Activated naive CD4-positive, alpha-beta T cell treated with anti-CD3 and anti-CD28 coated beads, Interleukin-2, amount 50 U/mL, for 72 hours (primary cell): ENCODE measurements at places on chromosomes 12 and 14. TPM values are rescaled to one million over a fixed set of nuclear protein-coding genes. Genes with fewer than 3 reads are reported as not detected.

Gene ABCC9
- not detected for total RNA-seq

Gene CISTR
- not detected for total RNA-seq

Gene GALNT8
- 1.8 TPM for total RNA-seq

Gene BCL11B
- 57.8 TPM for total RNA-seq

Gene KRT71
- not detected for total RNA-seq

Gene GLT1D1
- 0.07 TPM for total RNA-seq

Gene TMPRSS12
- total RNA-seq = not detected

Gene NOVA1
- 1.5 TPM for total RNA-seq

DNA sequence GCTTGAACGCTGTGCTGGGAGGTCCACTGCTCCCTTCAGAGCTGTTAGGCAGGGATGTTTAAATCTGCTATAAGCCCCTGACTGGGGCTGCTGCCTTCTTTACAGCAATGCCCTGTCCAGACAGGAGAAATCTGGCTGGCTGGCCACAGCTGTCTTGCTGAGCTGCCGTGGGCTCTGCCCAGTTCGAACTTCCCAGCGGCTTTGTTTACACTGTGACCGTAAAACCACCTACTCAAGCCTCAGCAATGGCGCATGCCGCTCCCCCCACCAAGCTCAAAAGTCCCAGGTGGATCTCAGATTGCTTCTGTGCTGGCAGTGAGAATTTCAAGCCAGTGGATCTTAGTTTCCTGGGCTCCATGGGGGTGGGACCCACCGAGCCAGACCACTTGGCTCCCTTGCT lies 35.8 kb downstream of the CKAP4 start:
- no peak for DNase-seq

DNA sequence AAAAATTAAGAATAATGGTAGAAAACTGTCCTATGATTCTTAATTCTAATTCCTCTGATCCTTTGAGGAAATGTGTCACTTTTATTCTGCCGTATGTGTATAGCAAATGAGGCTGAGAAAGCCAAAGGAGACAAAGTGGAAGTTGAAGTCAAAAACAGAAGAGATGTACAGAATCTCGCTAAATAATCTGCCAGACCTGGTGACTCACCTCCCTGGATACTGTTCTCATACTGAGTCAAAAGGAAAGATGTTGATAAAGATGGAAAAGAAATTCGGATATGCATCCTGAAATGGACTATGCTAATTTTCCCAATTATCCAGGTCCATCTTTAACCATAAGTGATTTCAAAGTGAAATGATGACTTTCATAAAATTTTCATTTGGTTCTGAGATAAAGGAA lies 92.5 kb downstream of the DUSP6 start:
- no peak for DNase-seq

DNA sequence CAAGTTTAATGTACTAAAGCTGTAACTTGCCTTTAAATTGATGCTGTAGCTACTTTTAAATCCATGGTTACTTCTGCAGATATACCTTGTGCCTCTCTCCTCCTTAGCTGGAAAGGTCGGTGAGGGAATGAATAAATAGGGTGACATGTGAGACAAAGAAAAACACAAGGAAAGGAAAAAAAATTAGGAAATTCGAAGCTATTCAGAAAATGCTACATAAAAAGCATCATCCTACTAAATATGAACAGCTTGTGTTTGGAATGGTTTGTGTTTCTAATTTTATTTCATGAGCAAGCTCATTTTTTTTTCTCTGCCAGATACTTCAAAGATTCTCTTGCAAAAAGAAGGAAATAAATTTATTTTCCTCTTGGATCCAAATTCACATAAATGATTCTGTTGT lies 186.3 kb upstream of the NUDT4 start:
- no peak for DNase-seq

GRCh38 chr12:67091678-67092077 lies 177.5 kb upstream of the CAND1 start:
- DNase-seq = no peak

DNA sequence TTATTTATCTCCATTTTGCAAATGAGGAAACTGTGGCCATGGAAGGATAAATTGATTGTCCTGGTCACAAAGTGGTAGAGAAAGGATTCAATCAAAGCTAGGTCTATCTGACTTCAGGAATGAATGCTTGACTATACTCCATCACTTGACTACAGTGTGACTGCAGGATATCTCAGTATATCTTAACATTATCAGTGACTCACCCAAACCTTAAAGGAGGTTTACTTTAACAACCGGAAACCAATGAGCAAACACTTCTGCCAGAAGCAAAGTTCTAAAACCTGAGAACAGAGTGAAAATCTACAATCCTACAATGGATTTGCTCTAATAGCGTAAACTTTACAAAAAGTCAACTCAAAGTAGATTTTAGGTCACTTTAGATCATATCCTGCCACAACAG lies 277.0 kb downstream of the CEP128 start:
- no peak for DNase-seq

DNA sequence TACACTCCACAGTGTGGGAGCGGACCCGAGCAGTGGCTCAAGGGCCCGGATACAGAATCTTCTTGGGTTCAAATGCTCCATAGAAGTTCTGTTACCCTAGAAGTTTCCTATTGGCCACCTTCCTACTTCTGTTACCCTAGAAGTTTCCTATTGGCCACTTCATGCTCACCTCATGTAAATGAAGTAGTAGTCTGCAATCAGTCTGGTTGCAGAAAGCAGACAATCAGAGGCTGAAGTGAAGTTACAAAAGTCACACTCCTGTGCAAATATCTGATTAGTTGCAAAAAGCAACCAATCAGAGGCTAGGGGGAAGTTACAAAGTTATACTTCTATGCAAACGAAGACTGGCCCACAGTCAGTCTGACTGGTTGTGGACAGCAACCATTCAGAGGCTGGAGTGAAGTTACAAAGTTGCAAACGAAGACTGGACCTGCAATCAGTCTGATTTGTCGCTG lies 77.8 kb upstream of the CPNE8 start:
- DNase-seq = no peak

DNA sequence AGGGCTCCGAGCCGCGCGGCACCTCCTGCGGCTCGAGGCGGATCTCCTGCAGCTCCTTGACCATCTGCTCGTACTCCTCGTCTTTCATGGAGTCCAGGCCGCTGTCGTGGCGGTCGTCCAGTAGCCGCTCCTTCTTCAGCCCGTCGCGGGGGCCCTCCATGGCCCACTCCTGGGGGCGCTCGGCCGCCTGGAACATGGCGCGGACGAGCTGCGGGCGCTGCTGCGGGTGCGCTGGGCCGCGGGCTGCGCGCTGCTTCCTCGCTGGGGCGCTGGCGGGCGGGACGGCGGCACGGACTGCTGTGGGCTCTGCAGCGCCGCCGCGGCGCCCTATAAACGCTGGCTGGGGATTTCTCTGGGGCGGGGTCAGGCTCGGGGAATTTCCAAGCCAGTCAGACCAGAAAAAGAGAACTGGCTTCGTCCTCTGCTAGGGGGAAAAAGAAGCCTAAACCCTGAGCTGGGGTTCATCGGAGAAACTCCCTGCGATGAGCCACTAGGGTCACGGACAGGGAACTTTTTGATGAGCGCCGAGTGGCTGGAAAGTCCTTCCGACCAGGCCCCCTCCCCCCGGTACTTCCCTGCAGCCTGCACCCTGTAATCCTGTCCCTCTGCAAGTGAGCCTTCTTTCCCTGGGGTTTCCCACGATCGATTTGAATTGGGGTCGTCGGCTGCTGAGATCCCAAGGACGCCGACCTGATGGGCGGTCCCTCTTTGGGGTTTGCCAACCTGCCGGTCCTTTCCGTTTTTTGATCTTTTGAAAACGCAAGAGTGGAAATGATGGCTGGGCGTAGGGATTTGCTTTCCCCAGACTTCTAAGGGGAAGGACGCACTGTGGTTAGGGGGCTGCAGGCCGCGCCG lies at the start of gene NFKBIA:
TSS of gene NFKBIA (minus strand) at position 301 of the 855 bp plus-strand sequence. CDS start at position 196, 105 bp downstream.
- DNase-seq = peak; percentile 97

- no peak for DNase-seq
Observed at GRCh38 chr12:16719713-16720416, 113.9 kb upstream of the LMO3 start.

GRCh38 chr12:109264095-109264942 lies 44.8 kb downstream of the FOXN4 start:
- no peak for DNase-seq

GRCh38 chr14:68548194-68549076 lies 244.4 kb downstream of the ZFP36L1 start:
- DNase-seq = no peak

DNA sequence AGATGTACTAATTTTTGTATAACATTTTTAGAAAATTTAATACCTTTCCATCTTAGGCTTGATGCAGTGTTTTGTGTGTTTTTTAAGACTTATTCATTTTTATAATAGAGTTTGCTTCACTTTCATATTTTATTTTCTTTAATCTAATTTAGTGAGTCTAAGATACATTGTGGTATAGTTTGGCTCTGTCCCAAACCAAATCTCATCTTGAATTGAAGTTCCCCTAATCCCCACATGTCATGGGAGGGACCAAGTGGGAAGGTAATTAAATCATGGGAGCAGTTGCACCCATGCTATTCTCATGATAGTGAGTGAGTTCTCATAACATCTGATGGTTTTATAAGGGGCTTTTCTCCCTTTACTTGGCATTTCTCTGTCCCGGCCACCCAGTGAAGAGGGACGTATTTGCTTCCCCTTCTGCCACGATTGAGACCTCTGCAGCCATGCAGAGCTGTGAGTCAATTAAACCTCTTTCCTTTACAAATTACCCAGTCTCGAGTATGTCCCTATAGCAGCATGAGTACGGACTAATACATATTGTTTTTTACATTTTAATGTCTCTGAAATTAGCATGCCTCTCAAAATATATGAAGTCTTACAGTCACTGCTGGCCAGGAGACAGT lies 34.9 kb downstream of the GABARAPL1 start:
- no peak for DNase-seq

DNA sequence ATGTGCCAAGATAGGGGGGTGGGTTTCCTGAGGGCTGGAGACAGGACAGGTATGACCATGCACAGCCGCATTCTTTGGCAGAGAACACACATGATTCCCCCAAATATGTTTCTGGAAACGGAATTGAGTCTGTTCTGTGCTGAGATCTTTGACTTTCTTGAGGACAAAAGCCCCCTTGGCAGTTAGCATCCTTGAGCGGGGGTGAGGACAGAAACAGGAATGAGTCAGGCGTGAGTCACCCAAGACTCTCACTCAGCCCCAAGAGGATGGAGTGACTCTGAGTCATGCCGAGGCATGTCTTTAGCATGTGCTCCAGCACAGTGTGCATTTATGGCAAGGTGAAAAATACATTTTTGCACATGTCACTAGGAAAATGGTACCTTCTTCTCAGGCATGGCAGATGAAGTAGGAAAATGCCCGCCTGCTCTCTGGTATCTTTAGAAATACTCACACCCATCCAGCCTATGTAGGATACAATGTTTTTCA lies 52.1 kb downstream of the DAD1 start:
- DNase-seq = peak; percentile 81

- no peak for DNase-seq
Observed at GRCh38 chr14:49051328-49052060, 534.7 kb downstream of the RPS29 start.

DNA sequence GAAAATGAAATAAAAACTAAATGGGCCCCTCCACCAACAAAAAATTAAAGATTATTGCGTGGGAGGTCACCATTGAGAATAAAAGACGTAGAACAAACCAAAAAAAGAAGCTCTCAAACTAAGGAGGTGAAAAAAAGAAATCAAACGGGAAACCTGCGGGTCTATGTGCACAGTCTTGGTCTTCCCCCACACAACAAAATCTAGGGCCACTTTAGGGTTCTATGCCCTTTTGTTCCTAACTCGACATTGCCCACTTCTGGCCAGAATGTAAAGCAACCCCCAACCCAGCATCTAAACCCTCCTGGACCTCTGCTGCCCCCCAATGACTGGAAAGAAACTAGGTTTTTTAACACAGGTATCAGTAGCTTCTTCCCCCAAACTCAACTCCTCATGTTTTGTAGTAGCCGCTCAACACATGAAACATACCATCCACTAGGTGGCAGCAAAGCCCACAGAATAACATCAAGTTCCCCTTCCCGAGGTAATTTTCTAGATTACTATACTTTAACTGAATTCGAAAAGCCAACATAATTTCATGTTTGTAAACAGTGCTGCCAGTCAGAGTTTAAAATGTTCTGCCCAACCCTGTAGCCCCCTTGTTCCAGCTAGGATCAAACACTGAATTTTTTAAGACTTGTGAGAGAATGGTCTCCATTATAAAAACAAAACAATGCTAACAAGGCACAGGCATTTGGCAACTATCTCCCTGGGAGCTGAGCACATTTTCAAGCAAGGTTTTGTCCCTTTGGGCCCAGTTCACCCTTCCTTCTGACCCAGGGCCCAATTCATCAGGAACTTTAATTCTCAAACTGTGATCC lies 18.7 kb downstream of the DAD1 start:
- DNase-seq = peak; percentile 78

DNA sequence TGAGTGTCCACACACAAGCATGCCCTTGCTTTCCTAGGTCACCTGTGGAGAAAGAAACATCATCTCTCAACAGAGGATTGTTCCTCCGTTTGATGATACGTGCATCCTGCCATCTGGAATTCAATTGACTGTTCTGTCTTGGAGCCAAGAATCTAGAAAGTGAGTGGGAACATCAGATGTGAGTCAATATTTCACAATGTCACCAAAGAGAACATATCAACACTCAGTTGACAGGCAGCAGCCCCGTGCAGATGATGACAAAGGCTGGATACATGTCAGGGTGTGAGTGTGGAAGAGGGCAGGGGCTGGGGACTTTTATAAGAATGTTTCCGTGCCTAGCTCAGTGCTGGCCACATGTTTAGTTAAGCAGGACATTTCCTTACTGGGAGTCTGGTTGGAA lies 76.1 kb downstream of the TBC1D30 start:
- DNase-seq = no peak

DNA sequence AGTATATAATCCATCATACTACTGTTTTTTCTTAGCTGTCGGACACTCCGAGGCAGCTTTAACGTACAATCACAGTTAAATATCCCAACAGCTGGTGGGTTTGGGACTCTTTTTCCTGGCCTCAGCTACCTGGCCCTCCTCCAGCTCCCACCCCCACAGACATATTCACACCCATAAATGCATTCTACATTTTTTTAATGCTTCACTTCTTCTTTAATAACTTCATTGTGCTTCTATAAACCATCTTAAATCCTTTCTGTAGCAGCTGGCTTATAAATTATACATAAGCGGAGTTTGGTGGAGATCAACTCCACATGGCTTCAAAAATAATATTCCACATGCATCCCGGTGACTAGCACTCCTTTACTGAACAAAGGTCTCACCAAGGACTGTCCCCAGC lies 33.3 kb downstream of the TDG start:
- no peak for DNase-seq

GRCh38 chr12:120820884-120821510 lies 83.2 kb downstream of the SPPL3 start:
- DNase-seq = no peak

DNA sequence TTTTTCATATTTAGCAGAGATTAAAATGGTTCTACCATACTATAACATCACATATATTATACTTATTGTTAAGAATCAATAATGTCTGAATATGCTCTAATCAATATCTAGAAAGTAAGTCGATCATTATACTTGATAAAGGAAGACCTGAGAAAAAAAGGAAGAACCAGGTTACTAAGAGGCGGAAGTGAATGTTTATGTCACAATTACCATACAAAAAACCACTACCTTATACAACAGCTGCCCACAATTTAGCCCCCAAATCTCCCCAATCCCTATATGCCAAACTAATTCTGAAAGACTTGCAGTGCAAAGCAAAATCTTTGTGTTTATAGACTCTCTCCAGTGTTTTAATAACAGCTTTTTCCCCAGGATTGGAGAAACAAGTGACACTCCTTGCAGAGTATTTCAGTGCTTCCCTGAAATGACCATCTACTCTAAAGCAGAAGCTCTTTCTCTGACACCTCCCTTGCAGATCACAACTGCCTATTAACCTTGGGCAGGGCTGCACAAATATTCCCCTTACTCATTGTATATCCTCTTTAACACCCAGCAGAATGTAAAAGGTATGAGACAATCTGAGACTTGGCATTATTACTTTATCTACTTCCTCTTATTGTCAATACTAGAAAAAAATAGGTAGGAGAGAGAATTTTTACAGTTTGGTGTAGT lies 12.7 kb upstream of the SLC2A3 start:
- no peak for DNase-seq
